ENCODE measurements at places on chromosomes 7 and 10.

DNA sequence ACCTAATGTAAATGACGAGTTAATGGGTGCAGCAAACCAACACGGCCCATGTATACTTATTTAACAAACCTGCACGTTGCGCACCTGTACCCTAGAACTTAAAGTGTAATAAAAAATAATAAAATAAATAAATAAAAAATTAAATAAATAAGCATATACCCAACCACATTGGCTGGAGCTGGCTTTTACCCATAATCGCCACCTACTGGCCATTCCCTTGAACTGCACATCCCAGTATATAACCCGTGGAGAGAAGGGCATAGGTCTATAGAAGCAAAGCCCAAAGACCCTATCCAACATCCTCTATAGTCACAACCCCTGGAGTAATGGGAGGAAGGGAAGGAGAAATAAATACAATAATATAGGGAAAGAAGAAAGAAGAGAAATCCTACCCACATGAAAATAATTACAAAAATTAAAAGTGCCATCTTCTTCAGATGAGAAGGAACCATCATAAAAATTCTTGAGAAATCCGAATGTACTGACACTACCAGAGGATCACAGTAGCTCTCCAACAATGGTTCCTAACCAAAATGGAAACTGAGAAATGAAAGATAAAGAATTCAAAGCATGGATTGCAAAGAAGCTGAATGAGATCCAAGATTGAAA, 65.6 kb downstream of the TWIST1 start:
- DNase-seq, result no peak

DNA sequence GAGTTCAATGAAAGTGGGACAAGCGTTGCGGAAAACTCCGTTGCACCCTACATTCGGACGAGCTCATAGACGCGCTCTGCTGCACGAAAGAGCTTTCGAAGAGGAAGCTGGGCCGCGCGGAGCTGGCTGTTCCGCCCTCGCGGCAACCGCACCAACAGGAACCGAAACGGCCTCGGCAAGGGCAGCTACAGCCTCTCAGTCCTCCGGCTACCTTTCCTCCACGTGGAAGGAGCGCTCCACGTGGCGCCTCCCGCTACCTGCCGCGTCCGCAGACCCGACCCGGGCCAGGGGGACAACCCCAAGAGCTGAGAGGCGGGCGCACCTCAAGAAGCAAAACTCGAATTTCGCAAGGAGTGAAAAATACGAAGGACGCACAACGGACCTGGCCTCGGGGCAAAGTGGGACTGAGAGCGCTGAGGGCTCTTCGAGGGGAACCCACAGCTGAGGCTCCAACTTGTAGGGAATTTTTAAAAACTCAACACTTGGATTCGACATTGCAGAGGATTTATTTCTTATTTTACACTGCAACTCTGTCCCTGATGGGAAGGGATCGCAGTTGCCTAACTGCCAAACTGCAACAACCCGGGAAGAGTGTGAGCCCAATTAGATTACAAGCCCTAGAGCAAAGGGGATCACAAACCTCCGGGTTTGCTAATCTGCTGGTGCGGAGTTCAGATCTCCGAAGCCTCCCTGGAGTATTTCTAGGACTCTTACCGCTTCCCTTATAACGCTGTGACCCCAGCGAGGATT, 1.4 kb downstream of the HPSE2 start:
- DNase-seq, result no peak

DNA sequence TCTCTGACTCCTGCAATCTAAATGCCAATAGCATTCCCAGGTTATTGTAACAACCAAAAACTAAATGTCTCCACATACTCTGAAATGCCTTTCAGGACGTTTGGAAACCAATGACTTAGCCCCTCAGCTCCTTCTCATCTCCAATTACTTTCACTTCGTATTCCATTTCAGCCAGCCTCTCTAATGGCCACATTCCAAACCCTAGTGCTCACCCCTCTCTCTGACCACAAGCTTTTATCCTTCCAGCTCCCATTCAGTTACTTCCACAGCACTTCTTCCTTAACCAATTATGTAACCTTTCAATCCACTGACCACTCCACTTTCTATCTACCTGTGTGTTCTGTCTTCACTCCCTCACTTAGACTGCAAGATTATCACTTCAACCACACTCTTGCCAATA, 4.3 kb downstream of the NOC3L start:
- DNase-seq, result peak; percentile 85

- DNase-seq, result no peak
Measured at GRCh38 chr10:12887780-12888179, 113.7 kb downstream of the CCDC3 start.

- DNase-seq, result no peak
Measured at GRCh38 chr10:3869036-3869435, 84.0 kb upstream of the KLF6 start.

DNA sequence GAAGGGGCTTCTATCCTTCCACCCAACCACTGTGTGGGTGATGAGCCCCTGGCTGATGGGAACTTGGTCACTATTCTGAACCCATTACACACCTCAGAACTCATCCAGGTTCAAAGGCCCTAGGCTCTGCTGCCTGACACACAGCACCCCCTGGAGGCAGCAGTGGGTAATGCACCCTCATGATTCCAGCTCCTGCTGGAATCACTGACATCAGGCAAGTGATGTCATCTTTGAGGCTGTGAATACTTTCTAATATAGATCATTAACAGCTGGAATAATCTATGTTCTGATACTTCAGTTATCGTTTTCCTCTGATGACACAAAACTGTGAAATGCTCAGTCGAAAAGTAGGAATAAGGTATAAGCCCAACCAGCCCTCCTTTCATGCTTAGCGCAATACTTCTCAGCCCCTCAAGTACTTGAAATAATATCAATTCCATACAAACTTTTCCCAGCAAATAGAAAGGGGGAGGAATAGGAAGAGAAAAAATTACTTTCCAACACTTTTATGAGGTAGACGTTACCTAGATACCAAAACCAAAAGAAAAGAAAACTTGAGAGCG, 7.5 kb upstream of the RBP3 start:
- DNase-seq, result peak; percentile 15

GRCh38 chr10:117457071-117457810, 82.0 kb upstream of the PDZD8 start:
- DNase-seq, result no peak

GRCh38 chr10:7153750-7154149, 257.1 kb downstream of the SFMBT2 start:
- no peak for DNase-seq

DNA sequence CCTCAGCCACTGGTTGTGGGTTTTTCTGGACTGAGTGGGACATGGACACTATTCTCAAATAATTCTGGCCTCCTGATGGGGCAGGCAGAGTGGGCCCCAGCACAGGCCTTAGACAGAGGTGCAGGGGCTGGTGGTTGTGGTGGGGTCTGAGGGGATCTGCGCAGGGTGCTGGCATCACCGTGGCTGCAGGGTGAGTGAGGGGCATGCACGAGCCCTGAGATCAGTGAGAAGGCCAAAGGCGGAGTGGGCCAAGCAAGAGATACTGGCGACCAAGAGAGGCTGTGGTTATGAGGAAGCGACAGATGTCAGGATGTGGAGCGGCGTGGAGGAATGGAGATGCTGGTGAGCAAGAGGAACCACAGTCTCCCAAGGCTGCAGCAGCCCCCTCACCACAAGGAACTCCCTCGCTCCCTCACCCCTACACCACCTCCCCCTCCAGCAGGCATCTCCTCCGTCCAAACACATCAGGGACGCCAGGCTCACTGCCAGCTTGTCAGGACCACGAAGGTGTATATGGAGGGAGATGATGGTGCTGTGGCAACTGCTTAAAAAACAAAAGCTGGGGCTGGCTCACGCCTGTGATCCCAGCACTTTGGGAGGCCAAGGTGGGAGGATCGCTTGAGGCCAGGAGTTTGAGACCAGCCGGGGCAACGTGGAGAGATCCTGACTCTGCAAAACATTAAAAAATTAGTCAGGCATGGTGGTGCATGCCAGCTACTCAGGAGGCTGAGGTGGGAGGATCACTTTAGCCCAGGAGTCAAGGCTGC, 9.6 kb downstream of the PRF1 start:
- DNase-seq, result no peak

GRCh38 chr7:152354061-152354460, 81.7 kb downstream of the KMT2C start:
- peak; percentile 27 for DNase-seq

DNA sequence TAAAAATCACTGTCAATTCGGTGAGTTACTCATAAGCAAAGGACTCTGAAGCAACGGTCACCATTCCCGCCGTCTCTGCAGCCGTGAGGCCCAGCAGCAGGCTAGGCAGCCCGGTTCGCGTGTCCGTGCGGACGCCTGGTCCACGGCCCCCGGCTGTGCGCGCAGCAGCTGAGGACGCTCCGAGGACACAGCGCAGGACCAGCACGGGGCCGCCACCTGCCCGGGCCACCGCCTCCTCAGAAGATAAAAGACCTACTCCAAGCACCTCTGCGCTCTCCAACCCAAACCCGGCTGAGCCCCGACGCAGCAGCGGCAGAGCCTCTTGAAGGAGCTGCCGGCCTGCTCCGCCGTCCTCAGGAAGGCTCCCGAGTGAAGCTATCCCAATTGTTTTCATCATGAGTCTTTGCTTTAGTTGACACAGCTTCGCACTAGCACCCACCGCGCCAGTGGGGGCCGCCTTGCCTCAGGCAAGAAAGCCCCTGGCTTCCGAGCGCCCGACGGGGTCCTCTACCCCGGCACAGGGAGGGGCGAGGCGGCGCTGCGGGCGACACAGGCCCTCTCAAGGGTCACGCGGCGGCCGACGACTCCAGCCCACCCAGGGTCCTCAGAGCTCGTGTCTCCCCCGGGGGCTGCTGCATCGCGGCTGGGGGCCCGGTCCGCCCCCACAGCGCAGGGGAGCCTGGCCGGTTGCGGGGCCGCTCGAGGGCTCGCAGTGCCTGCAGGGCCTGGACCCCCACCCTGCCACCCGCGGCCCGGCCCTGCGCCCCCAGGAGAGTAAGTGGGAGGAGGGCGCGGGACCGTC, 16.9 kb upstream of the GPR146 start:
- DNase-seq, result peak; percentile 10

GRCh38 chr7:151081170-151082101, 827 bp upstream of the FASTK start:
- DNase-seq, result no peak

GRCh38 chr7:108613147-108613948, 43.7 kb downstream of the DNAJB9 start:
- no peak for DNase-seq

DNA sequence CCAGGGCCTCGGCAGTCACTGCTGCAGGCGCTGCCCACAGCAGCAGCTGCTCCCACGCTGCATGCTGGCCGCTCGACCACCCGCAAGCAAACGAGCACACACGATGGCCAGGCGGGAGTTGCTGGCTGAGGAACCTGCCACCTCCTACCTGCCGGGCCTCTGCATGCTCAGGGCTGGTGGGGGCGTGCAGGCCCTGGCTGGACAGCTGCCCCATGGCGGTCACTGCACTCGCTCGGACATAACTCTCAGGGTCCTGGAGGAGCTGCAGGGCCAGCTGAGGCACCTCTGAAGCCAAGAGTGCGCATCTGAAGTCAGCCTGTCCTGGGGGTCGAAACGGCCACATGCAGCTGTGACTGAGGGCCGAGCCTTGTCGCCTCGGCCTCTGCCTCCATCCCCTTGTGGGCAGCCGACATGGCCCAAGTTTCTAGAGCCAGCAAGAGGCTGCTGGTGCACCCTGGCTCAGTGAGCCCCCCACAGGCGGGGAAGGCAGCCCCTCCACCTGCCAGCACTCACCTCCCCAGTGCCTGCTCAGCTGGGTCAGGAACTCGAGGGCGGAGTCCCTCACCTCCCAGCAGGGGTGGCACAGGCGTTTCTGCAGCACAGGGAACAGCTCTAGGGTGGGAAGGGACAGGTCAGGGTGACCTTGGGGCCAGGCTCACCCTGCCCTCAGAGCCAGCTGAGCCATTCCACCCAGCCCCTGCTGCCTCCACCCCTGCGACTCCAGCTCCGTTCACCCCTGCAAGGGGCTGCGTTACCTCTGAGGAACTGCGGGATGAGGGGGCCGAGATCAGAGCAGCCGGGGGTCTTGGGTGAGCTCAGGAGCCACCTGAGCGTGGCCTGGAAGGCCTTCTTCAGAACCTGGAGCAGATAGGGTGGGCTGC, 16.1 kb downstream of the BRAT1 start:
- no peak for DNase-seq
